Right ventricle myocardium superior (tissue), 1 donor: ENCODE measurements at places on chromosomes 16 and 17.

DNA sequence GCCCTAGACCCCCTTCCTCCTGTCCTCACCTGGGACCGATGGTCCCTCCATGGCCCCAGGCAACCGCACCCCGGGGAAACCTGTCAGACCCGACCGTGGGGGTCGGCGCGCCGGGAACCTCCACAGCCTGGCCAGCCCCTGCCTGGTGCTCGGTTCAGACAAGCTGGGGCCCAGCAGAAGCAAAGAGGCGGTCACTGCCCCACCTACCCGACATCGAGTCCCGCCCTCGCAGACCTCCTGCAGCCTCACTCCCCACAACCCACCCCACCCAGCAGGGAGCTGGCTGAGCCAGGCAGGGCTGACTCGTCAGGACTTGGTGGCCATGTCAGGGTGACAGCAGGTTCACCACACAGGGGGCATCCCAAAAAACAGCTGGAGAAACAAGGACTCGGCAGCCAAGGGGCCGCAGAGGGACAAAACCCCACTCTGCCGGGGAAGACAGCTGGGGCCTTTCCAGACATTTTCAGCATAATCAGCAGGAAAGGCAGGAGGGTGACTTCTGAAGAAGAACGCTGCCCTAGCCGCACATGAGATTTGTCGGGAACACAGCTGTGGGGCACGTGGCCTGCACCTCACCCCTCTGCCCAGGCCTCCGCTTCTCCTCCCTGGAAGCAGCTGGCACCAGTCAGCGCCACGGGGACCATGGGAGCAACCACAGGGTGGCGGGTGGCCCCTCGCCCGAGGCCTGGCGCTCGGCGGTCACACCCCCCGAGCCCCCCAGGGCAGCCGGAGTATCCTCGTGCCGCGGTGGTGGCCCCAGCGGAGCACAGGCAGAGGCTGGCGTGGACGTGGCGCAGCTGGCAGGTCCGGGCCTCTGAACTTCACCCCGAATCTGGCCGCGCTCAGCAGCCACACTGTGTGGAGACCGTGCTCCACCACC lies 22.9 kb downstream of the GNPTG start:
- DNase-seq, result peak; percentile 33

DNA sequence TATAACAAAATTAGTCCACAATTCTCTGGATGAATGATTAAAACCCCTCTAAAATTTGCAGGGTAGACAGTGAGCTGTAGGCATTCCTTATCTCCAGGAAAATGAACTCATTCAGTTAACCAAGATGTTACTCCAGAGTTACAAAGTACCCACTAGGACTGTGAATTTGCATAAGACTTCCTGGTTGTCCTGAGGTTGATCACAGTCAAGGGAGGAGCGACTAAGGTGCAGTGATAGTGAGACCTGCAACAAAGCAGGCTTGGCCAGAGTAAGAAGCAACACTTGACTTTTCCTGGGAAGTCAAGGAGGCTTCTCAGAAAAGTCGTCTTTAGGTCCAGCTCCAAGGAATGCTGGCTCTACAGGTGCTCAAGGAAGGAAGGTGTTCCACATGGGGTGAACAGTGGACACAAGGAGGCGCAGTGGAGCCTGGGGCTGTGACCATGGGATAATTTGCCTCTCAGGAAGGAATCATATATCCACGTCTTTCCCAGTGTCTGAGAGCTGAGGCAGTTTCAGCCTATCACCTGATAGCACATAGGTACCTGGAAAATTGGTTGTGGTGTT lies 821.1 kb upstream of the EEF2KMT start:
- DNase-seq, result no peak

DNA sequence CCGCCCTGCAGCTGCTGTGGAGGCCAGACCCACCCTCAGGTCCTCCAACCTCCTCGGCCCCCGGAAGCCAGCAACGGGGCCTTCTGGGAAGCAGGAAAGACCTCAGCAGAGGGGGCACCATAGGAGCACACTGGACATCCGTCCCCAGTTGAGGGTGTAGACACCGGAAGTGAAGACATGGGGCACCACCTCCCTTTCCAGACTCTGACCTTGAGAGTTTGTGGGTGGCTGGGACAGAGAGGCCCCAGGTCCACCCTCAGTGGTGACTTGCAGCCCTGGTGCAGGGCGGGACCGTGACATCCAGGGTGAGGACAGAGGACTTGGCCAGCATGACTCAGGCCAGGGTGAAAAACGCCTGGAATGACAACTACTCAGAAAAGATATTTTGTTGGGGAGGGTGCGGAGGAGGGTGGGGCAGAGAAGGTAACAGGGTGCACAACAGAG lies 19.9 kb downstream of the CEP295NL start:
- peak; percentile 87 for DNase-seq

GRCh38 chr17:14211801-14212200 lies 24.9 kb downstream of the CDRT15 start:
- peak; percentile 54 for DNase-seq

DNA sequence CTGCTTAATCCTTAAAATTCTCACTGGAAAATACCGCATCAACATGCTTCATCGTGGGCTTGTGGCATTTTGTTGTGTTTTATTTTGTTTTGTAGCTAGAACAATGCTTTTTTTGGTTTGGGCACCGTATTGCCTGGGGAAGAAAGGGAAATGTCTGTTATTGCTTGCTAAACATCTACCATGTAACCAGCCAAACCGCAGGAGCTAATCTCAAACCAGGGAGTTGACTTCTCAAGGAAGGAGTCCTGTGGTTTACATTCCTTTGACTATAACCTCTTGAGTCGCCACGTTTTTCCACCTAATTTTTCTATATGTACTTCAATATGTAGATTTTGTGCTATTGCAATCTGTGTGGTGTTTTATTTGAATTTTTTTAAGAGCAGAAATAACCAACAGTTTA lies 593.5 kb upstream of the SOX9 start:
- no peak for DNase-seq

DNA sequence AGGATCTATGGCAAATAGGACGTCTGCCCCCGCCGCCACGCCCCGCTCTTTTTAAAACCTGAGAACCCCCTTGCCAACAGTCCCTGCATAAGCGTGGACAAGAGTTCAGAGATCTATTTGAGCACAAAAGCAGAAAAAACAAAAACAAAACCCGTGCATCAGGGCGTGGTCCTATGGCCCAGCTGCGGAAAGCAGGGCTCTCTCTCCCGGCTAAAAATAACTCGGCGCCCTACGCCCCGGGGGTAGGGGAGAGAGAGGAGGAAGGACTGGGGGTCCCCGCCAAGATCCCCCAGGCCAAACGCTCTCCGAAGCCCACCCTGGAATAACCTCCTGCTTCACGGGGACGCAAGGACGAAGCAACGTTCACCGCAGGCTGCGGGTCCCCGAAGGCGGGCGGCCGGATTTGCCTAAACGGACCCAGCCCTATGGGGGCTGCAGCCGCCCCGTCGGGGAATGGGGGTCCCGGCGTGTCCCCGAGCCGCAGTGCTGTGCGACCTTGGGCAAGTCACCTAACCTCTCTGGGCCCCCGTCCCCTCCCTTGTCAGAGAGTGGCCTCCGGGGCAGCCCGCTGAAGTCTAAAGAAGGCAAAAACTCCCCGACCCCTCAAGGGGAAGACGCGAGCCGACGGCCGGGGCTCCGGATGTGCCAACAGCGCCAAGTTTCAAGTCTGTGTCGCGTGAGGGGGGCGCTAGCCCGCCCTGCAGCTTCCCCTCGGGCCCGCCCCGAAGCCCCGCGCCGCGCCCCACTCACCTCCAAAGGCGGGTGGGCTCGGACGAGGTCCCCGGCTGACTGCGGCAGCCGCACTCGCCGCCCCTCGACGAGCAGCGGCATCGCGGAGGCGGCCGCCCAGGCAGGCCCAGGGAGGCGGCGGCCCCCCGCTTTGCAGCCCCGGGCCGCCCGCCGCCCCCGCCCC lies 477 bp downstream of the NTAN1 start:
- peak; percentile 75 for DNase-seq

DNA sequence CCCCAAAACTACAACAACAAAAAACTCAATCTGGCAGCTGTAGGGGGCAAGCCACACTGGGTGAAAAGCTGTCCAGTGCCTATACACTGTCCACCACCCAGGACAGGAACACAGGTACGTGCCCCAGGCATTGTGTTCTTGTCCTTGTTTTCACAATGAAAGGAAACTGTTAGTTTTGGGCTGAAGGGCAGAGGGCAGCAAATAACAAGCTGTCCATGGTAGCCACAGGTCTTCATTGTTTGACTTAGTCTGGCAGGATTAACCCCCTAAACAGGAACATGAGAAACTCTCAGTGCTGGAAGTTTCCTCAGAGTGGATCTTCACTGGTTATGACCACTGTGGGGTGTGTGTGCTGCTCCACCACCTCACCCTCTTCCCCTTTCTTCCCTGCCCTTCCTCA lies 224.6 kb upstream of the N4BP1 start:
- no peak for DNase-seq

GRCh38 chr17:40536295-40537171 lies 28.7 kb downstream of the CCR7 start:
- DNase-seq, result peak; percentile 69
